ENCODE measurements at places on chromosomes 2 and 18.

DNA sequence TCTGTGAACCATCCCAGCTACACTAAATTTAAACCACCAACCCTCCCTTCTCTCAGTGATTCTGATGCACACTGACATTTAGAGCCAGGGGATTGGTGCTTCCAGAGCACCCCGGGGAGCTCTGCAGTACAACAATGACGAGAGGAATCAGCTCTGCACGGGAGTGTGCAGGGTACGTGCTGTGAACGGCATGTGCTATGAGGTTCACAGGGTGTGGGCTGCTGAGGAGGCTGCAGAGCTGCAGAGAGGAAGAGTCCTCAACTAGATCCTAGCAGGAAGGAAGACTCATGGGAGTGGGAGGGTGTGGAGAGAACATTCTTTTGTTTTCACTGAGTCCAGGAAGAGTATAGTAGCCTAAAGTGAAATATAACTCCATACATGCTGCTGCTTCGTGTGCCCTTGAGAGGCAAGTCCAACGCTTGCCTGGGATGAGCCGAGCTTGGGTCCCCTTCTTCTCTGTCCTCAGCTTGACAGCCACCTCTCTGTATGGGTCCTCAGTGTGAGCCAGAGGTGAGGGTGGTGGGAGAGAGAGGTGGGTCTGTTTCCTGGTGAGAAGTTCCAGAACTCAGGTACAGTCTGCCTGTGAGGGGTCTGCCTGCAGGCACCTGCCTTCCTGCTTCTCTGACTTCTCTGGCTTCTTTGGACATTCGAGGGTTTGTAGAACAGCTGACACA lies 118.8 kb downstream of the CTIF start:
- peak; percentile 80 for DNase-seq

- DNase-seq: no peak
Observed at GRCh38 chr2:232913903-232914302, 43.8 kb downstream of the SNORC start.

DNA sequence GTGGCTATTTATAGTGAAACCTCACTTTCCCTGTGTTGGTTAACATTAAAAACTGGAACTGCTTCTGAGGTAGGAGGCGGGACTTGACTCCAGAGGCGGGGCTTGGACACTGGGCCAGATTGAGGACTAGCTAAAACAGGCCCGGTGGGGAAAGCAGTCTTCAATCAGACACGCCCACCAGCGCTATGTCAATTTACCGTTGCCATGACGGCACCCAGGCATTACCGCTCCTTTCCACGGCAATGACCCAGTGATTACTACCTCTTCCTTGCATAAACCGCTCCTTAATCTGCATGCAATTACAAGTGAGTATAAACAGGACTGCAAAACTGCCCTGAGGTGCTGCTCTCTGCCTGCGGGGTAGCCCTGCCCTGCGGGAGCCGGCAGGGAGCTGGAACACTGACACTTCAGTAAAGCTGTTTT lies 35.3 kb downstream of the LRRFIP1 start:
- peak; percentile 98 for DNase-seq

- DNase-seq: no peak
Observed at GRCh38 chr2:181073896-181074295, 93.5 kb downstream of the UBE2E3 start.

- no peak for DNase-seq
Observed at GRCh38 chr2:19826874-19827273, 74.9 kb downstream of the TTC32 start.

DNA sequence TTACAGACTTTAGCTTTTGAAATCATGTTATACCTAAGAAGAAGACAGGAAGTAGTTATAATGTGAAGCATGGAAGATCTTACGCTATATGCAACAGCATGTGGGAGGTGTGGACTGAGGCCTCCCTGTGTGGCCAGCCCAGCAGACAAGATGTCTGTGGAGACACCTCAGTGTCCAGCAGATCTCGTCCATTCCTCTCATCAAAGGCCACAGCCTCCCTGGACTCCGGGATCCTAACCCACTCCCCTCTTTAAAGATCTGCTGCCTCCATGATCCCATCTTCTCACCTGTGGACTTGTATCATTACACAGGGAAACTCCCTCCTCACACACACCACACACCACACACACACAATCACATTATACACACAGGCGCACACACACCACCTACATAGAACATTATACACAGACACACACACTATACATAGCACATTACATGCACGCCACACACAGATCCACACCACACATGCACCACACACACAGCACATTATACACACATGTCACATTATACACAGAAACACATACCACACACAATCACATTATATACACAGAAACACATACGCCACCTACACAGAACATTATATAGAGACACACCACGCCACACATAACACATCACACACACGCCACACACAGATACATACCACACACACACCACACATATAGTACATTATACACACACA lies 89.5 kb downstream of the PXDN start:
- DNase-seq: no peak

DNA sequence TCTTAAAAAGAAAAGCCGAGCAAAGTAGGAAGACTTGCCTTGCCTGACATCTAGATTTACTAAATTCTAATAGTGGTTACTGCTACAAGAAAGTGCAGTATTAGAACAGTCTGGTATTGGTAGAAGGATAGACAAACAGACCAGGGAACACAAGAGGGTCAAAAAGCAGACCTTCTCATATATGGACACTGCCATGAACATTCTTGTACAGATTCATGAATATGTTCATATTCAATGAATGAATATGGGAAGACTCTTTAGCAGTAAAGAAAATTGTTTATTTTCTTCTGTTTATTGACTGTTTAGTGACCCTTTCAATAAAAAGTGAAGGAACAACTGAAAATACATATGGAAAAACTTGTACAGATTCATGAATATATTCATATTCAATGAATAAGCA lies 37.6 kb downstream of the DTNB start:
- DNase-seq: no peak

DNA sequence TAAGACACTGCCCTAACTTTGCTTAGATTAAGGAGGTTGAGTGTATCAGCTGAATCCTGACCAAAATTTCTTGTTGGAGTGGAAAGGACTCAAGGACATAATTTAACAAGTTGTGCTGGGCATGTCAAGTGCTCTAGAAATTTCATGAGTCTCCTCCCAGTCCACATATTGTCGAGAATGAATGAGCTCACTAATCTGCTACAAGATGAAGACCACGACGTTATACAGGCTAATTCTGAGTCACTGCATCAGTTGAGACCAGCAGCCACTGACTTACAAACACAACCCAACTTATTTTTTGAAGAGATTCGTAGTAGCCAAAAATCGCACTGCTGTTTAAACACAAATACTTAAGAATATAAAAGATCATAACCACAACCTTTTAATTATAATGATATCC lies 28.7 kb upstream of the SLC8A1 start:
- peak; percentile 18 for DNase-seq

- DNase-seq: no peak
Observed at GRCh38 chr18:33424266-33424946, 16.1 kb downstream of the CCDC178 start.

GRCh38 chr18:63936156-63936931 lies 12.8 kb upstream of the HMSD start:
- peak; percentile 68 for DNase-seq

- DNase-seq: peak; percentile 49
Observed at GRCh38 chr2:218230882-218231281, 13.9 kb downstream of the ARPC2 start.

DNA sequence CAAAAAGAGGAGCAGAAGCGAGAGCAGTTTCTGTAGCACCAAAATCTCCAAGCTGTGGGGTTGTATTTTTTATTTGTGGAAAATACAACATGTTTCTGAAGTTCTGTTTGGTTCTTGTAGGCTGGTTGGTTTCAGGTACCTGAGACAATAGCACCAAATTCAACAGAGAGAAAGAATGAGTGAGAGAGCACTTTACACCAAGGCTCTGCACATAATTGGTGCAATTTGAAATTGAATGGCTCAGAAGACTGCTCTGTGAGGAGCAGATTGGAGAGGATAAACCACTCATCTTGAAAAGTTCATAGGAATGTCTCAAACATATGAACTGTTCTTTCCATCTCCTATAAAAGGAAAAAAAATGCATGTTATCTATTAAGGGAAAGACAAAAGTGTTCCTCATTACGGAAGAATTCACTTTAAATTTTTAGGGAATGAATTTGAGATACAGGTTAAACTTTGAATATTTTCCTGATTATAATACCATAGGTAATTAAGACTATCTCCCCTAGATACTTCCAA lies 175.1 kb downstream of the ATAD2B start:
- DNase-seq: no peak

DNA sequence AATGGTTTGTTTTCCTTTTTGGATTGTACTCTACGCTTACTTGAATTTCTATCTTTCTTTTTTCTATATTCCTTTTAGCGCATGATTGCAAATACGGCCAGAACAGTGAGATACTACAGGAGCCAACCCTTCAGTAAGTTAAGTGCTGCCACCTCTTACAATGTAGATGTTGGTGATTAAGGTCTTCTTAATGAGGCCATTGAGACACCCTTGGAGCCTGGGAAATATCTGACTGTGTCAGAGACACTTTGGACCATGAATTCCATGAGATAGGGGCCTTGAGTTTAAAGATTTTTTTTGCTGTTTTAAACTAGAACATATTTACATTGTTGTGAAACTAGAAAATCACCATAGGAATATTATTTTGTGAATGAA lies 27.1 kb upstream of the MAP3K20 start:
- no peak for DNase-seq

DNA sequence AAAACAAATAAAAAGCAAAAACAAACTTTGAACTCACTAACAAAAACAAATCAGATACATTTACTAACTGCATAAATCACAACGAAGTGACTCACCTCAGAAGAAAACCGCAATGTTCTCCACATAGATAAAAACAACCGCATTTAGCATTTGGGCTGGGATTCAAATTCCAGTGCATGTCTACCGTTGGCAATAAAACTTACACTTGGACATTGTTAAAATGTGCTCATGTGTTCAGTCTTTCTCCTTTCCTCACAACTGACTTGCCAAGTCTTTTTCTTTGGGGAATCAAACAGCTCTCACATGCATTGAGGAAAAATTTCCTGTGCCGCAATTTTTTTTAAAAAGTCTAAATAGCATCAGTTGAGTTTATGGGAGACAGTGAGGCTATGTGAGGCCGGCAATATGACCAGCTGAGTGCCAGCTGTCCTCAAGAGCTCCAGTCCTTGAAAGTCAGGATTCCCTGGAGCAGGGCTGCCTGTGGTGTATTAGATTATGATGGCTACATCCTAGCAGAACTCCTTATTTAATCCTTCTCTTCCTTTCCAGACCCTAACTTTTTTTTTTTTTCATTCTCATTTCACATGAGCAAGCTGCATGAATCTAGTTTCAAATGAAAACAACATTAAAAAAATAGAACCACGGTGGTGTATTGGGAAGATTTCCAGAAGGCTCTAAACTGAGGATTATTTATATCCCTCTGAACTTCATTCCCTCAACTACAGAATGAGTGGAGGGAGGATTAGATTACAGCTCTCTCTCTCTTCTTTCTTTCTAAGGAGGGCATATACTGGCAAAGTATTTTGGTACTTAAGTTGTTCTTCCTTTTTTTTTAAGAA lies 70.2 kb upstream of the MEIS1 start:
- peak; percentile 95 for DNase-seq

GRCh38 chr2:204039298-204039838 lies 102.8 kb downstream of the ICOS start:
- no peak for DNase-seq

GRCh38 chr2:26913606-26913998 lies 56.8 kb upstream of the MAPRE3 start:
- DNase-seq: peak; percentile 5

DNA sequence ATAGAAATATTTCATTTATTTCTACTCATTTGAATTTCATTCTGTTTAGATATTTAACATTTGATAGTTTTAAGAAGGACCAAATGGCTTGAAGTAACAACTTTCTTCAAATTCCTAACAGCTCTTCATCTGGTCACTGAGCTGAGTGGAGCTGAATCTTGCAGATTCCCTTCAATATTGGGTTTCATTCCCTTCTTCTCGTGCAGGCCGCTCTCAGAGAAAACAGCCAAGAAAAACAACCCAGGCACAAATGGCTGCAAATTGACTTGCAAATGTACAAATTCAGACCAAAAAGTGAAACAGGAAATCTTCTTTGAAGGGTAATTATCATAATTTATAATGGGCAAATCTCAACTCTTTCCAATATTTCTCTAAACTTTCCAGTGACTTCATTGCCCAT lies 30.3 kb upstream of the GCG start:
- no peak for DNase-seq

- DNase-seq: peak; percentile 51
Observed at GRCh38 chr2:138445227-138445626, 56.3 kb upstream of the SPOPL start.

DNA sequence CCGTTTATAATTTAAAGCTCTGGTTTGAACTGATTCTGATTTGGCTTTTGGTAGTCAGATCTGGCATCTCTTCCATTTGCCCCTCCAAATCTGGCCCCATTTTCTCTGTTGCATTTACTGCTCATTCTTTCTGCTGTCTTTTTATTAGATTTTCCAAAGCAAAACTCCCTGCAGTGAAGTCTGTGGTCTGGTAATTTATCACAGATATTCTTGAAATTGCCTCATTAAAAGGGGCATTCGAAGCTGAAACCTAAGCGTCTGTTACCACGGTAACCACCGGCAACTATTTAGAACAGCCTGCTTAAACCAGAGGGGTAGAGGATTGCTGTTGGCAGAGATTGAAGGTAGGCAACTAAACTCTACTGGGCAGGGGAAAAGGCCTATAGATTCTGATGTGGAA lies 111.5 kb upstream of the UPP2 start:
- no peak for DNase-seq

GRCh38 chr2:70362661-70363060 lies 60.8 kb upstream of the FAM136A start:
- DNase-seq: no peak

GRCh38 chr2:69159986-69160385 lies 147.0 kb downstream of the ANTXR1 start:
- peak; percentile 13 for DNase-seq

DNA sequence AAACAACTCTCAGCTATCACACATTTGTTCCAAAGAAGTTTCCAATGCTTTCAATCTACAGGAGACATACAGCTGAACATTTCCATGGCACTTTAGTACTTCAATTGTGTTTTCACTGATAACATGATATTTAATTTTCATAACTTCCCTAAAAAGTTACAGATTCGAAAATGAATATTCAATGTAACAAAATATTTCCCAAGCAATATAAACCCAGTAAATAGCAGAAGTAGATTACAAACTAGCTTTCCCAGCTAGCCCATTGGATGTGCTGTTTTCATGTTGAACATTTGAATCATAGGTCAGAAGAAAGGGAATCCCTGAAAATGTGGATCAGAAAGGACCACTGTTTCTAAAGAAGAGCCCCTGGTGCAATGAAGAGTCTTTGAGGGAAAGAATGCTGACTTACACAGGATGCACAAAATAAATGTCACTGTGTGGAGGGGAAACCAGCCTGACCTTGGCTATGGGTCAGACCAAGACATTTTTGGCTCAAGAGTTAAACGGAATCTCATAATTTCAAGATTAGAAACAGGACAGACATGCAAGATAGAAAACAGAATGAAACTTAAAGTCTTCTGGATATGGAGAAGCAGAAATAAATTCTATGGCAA lies 22.5 kb downstream of the CYTIP start:
- no peak for DNase-seq

- DNase-seq: no peak
Observed at GRCh38 chr2:241873081-241873802, 3.7 kb downstream of the RTP5 start.
